CD8-positive, alpha-beta memory T cell (primary cell): ENCODE measurements at places on chromosomes 7 and 10. TPM values are rescaled to one million over a fixed set of nuclear protein-coding genes. Genes with fewer than 3 reads are reported as not detected.

PDCD11 gene
- total RNA-seq = 88.5 TPM

PNLIP gene
- not detected for total RNA-seq

PAPOLB gene
- total RNA-seq = not detected

DNA sequence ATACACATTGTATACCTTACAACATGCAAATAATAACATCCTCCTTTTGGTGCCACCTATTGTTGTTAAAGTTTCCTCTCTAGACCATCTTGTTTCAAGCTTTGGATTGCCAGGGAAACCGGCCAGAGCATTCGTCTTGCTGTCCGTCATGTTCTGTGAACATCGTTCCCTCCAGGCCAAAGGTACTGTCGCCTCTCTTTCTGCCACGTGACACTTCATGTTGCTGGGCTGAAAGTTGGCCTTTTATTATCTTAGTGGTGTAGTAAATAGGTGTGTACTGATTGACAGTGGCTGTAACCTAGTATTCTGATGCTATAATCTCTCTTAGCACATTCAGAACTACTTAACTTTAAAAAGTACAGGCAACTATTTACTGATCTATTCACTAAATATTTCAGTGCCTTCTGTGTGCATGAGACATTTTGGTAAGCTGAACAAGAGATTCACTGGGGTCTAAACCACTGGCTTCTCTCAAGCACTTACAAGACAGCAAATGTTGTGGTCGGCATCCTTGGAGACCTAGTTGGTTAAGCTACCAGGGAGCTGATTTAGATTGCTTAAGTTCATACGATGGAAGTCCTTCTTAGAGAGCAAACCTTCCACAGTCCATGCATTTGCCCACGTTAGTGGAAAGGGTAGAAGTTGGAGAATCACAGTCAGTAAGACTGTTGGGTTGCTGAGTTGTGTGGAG, 52.4 kb downstream of the SHH start:
- DNase-seq = no peak

DNA sequence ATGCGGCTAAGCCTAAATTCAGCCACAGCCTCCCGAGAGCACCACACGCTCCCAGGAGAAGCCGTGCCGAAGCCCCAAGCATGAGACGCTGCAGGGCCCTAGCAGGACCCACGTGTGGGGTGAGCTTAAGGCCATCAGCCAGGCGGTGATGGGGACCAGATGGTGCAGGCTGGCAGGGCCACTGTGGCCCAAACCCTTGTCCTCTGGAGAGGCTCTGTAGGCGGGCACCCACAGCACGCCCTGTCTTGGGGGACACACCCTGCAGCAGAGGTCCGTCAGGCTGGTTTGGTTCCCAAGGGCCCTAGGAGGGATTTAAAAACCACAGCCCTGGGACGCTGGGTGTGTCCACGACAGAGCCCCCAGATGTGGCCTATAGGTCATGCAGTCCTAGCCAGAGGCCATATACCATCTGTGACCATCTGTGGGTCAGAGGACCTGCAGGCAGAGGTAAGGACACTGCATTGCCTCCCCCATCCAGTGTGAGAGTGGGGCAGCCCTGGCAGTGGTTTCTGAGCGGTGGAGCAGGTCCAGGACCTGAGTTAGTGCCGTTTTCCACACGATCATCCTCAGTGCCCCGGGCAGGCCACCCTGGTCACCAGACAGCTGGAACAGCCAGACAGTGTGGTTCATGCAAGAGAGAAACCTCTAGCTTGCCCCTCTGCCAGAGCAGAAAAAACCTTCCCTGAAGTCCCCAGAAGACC, 39.6 kb upstream of the INPP5A start:
- no peak for DNase-seq

- DNase-seq = no peak
Measured at GRCh38 chr7:19107356-19108146, 9.9 kb downstream of the TWIST1 start.

DNA sequence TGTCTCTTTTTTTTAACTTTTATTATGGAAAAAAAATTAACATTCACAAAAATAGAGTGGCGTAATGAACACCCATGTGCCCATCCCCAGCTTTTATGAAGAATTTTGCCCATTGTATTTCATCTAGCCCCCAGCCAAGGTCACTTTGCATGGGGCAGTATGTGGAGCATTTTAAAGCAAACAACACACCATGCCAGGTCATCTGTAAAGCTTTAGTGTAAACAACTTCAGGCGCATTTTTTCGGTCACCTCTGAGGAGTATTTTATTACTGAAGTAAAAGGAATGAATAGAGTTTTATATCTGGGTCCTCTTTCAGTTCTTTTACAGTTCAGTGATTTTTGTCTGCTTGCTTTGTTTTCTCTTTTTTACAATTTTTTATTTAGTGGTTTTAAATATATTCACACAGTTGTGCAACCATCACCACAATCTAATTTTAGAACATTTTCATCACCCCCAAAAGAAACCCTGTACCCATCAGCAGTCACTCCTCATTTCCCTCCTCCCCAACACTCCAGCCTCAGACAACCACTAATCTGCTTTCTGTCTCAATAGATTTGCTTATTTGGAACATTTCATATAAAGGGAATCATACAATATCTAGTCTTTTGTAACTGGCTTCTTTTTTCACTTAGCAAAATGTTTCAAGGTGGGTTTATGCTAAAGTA, 87.9 kb downstream of the SLC37A3 start:
- DNase-seq = no peak

DNA sequence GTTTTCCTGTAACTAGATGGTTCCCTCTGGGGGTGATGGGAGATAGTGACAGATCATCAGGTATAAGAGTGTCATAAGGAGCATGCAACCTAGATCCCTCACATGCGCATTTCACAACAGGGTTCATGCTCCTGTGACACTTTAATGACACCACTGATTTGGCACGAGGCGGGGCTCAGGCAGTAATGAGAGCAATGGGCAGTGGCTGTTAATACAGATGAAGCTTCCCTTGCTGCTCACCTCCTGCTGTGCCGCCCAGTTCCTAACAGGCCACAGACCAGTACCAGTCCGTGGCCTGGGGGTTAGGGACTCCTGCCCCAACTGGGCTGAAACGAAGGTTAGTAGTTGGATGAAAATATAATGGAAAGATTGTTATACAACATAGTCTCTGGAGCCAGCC, 201.6 kb upstream of the LRRN3 start:
- no peak for DNase-seq

- no peak for DNase-seq
Measured at GRCh38 chr7:143258831-143259230, 4.4 kb upstream of the GSTK1 start.

GRCh38 chr10:132886211-132887099, 55.9 kb downstream of the CFAP46 start:
- no peak for DNase-seq

DNA sequence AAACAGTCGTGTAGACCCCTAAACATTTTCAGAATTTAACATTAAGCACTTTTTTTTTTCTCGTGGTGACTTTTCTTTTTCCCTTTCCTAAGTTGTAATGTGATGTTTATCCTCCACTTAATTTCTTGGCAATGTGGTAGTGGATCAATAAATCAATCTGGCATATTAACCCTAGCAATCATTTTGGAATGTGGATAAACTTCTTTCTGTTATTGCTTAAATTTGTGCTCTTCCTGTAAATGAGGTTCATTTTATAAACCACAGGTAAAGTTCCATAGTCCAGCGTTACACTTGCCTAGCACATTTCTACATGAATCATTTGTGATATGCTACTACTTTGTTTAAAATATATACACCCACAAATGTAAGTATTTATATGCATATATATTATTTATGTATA, 247.4 kb upstream of the ETV1 start:
- no peak for DNase-seq
